ENCODE measurements at places on chromosomes 13 and 19.
A peak's percentile ranks its signal among the peaks of the same experiment; 100 is the strongest.

DNA sequence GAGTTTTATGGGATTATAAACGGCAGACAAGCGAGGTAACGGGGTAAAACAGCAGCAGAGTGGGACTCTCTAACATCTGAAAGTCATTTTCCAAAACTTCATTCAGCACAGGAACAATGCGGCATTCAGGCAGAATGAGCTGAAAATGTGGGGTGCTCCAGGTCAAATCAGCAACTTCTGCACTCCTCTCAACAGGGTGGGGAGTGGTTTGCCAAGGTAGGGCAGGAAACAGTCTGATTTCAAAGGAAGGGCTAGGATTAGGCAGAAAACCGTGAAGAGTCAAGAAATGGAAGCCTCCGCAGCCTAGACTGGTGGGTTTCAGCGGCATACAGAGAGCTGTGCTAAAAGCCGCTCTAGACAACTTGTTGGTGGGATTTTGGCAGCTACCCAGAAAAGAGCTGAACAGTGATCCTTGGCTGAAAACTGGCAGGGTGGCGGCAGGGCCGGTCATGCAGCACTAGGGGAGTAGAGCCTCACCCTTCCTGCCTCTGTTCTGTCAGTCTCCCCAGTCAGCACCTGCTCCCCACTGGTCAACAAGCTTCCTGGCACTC is 154.2 kb upstream of the KLF12 start:
- no peak for DNase-seq

- DNase-seq = no peak
Measured at GRCh38 chr13:98688373-98688772, 64.1 kb downstream of the SLC15A1 start.

DNA sequence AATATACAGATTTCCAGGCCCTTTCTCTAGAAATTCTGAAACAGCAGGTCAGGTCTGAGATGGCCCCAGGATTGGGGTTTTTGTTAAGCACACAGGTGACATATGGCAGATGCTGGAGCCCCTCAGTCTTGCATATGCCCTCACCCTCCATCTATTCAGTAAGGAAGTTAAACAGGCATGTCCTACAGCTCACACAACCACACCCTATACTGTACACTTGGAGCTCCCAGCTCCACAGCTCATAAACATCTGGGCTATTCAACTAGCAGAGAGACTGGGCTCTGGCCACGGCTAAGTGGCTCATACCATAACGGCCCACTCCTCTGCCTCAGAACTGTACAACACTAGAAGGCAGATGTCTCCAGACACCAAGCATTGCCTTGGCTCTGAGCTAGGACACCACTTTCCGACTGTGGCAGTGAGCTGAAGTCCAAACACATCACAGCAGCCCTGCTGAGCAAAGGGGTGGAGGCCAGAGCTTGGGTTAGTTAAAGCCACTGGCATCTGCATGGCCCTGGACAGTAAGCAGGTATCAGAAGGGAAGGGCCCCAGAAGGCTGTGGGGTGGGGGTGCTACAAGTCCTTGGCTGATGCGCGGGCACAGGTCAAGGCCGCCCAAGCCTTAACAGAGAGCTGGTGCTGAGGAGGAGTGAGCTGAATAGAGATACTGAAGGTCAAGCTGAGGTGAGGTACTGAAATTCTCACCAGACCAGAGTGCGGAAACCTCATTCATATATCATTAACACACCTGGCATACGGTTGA is 79.1 kb downstream of the ABCC4 start:
- no peak for DNase-seq

DNA sequence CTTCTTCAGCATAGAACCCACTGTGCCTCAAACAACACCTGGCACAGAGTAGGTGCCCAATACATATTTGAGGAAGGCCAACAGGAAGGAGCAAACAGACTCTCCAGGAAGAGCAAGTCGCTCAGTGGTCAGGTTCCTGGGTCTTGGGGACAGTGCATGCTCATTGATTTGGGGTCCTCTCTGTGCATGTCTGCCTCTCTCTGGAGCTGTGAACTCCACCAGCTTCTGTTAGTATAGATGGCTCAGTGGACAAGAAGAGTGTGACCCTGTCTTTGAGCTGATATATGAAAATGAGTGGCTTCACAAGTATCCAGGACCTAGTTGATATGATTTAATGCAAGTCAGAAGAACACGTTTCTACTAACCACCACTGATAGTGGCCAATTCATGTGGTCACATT is 98.7 kb downstream of the KCTD15 start:
- DNase-seq = no peak

DNA sequence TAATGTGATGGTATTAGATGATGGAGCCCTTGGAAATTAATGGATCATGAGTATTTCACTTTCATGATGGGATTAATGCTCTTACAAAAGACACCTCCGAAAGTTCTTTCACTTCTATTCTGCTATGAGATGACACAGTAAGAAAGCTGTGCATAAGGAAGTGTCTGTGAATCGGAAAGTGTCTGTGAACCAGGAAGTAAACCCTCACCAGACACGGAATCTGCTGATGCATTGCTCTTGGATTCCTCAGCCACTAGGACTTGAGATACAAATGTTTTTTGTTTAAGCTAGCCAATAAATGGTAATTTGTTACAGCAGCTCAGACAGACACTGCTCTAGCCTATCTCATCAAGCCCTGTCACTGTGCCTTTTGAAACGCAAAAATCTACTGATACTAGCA is 440.4 kb upstream of the PRR20A start:
- no peak for DNase-seq

GRCh38 chr19:35755550-35756376 is 1.1 kb downstream of the HSPB6 start:
- peak; percentile 77 for DNase-seq

GRCh38 chr13:32811297-32811800 is 204.9 kb upstream of the KL start:
- no peak for DNase-seq

DNA sequence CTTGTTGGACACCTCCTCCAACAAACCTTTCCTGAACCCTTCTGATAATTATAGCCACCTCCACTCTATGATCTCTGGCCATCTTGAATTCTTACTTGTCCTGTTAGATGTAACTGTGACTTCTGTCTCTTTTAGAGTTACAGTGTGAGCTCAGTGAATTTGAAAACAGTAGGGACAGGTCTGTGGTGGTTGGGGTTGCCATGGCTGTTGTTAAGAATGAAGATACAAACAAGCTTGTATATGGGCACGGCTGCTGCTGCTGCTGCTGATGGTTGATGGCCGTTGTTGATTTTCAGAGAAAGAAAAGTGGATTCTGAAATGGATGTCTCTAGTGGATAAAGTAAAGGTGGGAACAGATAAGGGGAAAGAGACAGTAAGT is 101.5 kb downstream of the STARD13 start:
- no peak for DNase-seq

DNA sequence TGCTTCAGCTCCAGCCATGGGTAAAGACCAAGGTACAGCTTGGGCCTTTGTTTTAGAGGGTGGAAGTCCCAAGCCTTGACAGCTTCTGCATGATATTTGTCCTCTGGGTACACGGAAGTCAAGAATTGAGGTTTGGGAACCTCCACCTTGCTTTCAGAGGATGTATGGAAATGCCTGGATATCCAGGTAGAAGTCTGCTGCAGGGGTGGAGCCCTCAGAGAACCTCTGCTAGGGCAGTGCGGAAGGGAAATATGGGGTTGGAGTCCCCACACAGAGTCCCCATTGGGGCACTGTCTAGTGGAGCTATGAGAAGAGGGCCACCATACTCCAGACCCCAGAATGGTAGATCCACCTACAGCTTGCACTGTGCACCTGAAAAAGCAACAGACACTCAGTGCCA is 23.0 kb upstream of the MYO16 start:
- DNase-seq = no peak

- no peak for DNase-seq
Measured at GRCh38 chr19:30407068-30407709, 35.0 kb downstream of the ZNF536 start.

DNA sequence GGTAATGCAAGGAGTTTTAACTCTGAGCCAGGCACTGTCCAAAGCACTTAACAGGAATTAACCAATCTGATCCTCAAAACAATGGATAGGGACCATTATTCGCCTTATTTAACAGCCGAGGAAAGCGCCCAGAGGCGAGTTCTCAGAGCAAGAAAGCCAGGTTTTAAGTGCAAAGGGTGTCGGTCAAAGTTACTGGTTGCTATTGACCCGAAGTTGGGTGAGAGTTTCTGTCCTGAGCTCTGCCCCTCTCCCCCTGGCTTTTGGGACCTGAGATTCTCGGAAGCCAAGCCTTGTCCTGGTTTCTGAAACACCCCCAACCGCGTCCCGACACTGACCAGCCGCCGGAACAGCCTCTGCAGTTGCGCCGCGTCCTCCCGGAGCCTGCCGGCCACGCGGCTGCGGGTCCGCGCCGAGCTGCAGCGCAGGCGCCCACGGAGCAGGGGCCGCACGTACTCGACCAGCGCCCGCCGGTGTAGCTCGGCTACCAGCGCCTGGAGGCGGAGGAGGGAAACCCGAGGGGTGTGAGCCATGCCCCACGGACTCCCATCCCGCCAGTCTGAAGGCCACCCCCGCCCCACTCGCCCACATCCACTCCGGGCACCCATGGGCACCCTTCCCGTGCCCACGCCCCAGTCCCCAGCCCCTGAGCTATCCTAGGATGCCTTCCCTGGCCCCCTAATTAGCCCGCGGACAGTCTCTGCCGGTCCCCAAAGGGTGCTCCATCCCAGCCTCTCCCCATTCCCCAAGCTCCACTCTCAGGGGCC is 27.8 kb downstream of the EXOC3L2 start:
- no peak for DNase-seq

DNA sequence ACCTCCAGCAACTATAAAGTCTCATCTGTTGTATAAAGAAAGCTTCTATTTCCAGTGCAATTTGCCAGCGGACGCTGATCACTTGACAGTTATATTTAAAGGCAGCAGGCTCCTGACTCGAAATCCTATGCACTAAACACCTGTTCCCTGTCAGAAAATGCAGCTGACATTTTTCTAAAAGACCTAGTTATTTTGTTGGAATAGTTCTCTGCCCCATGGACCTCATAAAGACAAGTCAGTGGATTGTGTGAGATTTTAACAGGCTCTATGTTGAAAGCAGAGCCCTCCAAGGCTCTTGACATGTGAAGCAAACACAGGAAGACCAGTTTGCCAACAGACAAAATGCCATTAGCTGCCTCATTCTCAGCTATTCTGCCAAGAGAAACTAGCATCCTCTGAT is 304.7 kb upstream of the KLF12 start:
- no peak for DNase-seq

GRCh38 chr19:55581145-55581822 is 636 bp upstream of the ZNF579 start:
- DNase-seq = no peak

DNA sequence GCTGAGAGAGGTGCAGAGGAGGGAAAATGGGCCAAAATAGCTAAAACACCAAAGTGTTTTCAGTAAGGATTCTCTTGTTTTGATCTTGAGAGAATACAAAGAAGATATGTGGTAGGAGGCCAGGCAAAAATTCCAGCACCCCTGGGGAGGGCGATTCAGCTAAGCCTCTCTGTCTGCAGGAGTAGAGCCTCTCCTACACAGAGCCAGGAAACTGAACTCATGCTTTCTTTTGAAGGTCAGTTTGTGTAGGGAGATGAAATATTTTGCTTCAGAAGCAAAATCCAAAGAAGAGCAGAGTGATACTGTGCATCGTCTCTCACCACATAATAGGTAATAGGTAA is 565.0 kb downstream of the FGF9 start:
- no peak for DNase-seq

GRCh38 chr19:16670291-16670690 is 9.4 kb downstream of the TMEM38A start:
- DNase-seq = no peak

DNA sequence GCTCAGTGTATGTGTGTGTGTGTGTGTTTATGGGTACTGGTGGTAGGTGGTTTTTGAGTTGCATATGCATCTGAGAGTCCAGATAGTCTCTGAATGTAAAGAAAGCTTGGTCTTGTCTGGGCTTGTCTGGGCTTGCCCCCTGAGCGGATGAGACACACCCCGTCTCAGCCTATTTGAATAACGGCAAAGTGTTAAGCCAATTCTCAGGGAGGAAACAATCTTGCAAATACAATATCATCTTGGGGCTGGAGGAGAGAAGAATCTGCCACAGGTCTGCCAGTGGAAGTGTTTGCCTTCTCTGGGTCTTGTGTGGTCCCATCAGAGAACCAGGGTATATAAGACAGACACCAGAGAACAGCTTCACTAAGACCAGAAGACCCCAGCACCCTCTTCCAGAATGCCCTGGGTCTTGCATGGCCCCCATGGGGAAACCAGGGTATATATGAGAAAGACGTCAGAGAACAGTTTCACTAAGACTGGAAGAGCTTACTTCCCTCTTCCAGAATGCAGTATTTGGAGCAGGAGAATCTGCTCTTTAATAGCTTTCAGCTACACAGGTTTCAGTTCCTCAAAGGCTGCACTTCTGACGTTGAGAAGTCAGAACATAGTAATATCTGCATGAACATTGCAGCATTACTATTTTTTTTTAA is 13.3 kb downstream of the CD70 start:
- no peak for DNase-seq

GRCh38 chr19:6490134-6490533 is 8.5 kb upstream of the DENND1C start:
- DNase-seq = no peak

- no peak for DNase-seq
Measured at GRCh38 chr19:38559428-38560401, 58.0 kb downstream of the MAP4K1 start.

DNA sequence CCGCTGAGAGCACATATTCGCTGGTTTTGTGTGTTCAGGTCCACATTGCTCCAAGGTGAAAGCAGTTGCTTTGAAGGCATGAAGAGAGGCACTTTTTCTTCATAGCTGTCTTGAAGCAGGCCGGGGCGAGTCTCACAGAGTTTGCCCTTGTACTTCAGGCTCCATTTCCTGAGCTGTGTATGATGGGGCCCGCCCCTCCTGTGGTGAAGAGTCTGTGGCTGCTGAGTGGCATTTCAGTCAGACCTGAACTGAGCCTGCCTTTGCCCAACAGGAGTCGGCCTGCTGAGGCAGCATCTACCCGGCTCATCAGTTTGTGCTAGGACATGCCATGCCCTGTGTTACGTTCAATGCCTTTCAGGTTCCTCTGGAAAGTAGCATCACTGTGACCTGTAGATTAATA is 44.4 kb upstream of the C1QTNF9 start:
- DNase-seq = no peak

- DNase-seq = no peak
Measured at GRCh38 chr13:112194167-112194530, 127.2 kb downstream of the SOX1 start.

- no peak for DNase-seq
Measured at GRCh38 chr13:21338156-21338555, 120.9 kb downstream of the ZDHHC20 start.

- no peak for DNase-seq
Measured at GRCh38 chr13:99040536-99041131, 62.8 kb upstream of the DOCK9 start.

- no peak for DNase-seq
Measured at GRCh38 chr19:44820648-44821609, 12.0 kb downstream of the BCAM start.
